CD4-positive, alpha-beta memory T cell (primary cell): ENCODE measurements at places on chromosomes 3 and 15. TPM values are rescaled to one million over a fixed set of nuclear protein-coding genes. Genes with fewer than 3 reads are reported as not detected.

DNA sequence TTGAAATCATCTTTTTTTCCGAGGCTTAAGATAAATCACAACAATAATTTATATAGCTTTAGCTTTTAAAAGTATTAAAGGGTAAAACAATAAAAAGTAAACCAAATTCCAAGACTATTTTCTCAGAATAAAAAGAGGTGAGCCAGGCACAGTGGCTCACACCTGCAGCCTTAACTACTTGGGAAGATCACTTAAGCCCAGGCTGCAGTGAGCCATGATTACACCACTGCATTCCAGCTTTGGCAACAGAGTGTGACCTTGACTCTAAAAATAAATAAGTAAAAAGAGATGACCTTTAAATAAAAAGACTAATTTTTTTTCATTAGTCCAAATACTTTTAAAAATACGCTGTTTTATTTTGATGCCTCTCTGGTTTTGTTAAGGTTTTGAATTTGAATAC, 54.4 kb downstream of the C3orf80 start:
- no peak overlapping the region for H3K27ac ChIP-seq
- H3K4me3 ChIP-seq, result no peak overlapping the region

GRCh38 chr15:55824857-55825613, 82.1 kb upstream of the PRTG start:
- H3K4me3 ChIP-seq, result no peak overlapping the region
- H3K27me3 ChIP-seq, result no peaks in the 10 kb centered on the region
- H3K36me3 ChIP-seq, result no peaks in the 10 kb centered on the region
- H3K4me1 ChIP-seq, result peaks cover 8% of the 10 kb centered on the region

The LYZL4 gene
- total RNA-seq, result not detected

DNA sequence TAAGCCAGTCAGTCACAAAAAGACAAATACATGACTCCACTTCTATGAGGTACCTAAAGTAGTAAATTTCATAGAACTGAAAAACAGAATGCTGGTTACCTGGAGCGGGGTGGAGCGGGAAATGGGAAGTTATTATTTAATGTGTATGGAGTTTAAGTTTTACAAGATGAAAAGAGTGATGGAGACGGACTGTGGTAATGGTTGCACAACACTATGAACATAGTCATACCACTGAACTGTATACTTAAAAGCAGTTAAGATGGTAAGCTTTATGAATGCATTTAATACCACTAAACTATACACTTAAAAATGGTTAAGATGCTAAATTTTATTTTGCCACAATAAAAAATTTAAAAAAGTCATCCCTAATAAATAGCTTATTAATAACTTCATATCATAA, 23.2 kb downstream of the SFMBT1 start:
- DNase-seq, result no peak
- no peak overlapping the region for H3K4me3 ChIP-seq
- H3K27me3 ChIP-seq, result no peaks in the 10 kb centered on the region
- no peaks in the 10 kb centered on the region for H3K36me3 ChIP-seq

- no peaks in the 10 kb centered on the region for H3K4me1 ChIP-seq
- no peak overlapping the region for H3K4me3 ChIP-seq
- H3K27me3 ChIP-seq, result no peaks in the 10 kb centered on the region
Observed at GRCh38 chr3:127764841-127765362, 57.4 kb downstream of the MGLL start.

- H3K27me3 ChIP-seq, result no peaks in the 10 kb centered on the region
- no peak for DNase-seq
- H3K4me3 ChIP-seq, result no peak overlapping the region
- H3K36me3 ChIP-seq, result no peaks in the 10 kb centered on the region
- H3K4me1 ChIP-seq, result no peaks in the 10 kb centered on the region
Observed at GRCh38 chr15:55037071-55037470, 159.7 kb downstream of the RSL24D1 start.

DNA sequence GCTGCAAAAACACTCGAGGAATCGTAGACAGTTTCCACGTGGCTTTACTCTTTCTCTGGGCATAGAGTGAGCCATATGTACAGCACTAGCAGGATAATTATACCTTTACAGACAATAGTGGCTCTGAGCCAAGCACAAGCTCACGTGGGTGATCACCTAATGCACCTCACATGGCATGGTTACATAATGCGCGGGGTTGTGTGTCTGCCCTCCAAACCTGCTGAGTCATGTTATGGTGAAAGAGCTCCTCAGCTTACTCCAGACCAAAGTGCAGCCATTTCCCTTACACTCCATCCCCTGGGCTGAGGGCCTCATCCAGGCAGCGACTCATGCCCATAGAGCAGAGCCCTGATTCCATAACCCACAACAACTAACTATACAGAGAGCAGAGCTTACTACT, 1458.4 kb upstream of the CADM2 start:
- H3K27me3 ChIP-seq, result no peaks in the 10 kb centered on the region
- no peak overlapping the region for H3K27ac ChIP-seq
- no peaks in the 10 kb centered on the region for H3K36me3 ChIP-seq

The ADCY5 gene
- not detected for total RNA-seq

DNA sequence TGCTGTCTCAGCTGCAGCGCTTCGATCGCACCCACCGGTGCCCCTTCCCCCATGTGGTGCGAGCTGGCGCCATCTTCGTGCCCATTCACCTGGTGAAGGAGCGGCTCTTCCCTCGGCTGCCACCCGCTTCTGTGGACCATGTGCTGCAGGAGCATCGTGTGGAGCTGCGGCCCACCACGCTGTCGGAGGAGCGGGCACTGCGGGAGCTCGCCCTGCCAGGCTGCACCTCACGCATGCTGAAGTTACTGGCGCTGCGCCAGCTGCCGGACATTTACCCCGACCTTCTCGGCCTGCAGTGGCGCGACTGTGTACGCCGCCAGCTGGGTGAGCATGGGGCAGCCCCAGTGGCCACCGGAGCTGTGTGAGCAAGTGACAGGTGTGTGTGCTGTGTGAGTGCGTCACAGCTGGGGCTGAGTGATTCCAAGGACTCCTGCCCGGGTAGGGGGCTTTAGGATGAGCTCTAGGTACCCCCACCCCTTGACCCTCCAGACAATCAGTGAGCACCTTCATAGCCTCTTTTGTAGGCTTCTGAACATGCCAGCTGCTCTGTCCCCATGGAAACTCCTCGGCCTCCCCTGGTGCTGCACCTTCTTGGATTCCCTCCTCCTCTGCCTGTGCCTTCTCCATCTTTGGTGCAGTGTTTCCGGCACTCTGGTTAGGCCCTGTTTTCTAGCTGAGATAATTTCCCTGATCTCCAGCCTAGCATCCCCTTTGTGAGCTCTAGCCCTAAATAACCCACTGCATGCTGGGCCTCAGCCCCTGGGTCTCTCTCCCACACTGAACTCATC, 7.0 kb downstream of the C15orf39 start:
- no peaks in the 10 kb centered on the region for H3K27me3 ChIP-seq
- no peak for DNase-seq
- no peak overlapping the region for H3K4me3 ChIP-seq
- H3K27ac ChIP-seq, result no peak overlapping the region
- peaks cover 27% of the 10 kb centered on the region for H3K4me1 ChIP-seq
